Stimulated activated CD4-positive, alpha-beta T cell treated with anti-CD3 and anti-CD28 coated beads, TNF-alpha, amount 100 ng/mL, for 4 hours (primary cell): ENCODE measurements at places on chromosomes 7 and 10.
A peak's percentile ranks its signal among the peaks of the same experiment; 100 is the strongest.

- no peak for DNase-seq
These were observed 54.2 kb downstream of the SLC39A12 start for GRCh38 chr10:18005781-18006456.

- no peak for DNase-seq
These were observed 530.2 kb downstream of the GATA3 start for GRCh38 chr10:8584666-8585065.

- no peak for DNase-seq
These were observed 303.8 kb downstream of the KCNMA1 start for GRCh38 chr10:77333610-77334340.

DNA sequence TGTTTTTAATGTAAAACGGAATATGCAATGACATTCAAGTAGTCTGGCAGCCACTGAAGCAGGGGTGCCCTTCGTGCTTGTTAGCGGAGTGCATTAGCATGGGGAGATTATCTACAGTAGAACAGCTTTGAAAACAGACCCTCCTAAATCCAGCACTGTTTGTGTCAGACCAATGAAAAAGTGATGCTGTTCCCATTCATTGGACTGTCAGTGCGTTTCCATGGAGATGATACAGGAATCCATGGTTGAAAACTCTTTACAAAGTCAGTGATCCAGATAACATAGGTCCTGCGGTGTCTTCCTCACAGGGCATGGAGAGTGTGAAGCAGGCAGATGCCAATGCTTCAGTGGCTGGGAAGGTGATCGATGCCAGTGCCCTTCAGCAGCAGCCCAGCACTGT, 73.6 kb downstream of the ITGB8 start:
- no peak for DNase-seq

GRCh38 chr10:13990392-13990805, 340.3 kb downstream of the FRMD4A start:
- no peak for DNase-seq

DNA sequence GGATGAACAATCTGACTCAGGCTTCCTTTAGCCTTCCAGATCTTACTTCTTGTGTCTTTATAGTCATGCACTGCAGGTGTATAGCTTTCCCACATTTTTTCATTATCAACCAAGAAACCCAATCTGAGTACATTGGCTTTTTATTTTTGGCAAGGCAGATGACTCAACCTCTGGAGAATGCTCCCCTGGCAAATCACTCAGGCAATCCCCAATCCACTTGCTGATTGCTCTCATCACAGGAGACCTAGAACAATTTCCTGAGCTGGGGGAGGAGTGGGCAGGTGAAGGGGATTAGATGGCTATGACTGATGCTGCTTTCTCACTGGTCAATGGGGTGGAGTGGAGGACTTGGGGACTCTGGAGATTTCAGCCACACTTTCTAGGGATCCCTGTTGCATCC, 134.4 kb downstream of the SLC16A9 start:
- no peak for DNase-seq

- DNase-seq: no peak
These were observed 232.1 kb downstream of the FZD1 start for GRCh38 chr7:91496251-91496820.

DNA sequence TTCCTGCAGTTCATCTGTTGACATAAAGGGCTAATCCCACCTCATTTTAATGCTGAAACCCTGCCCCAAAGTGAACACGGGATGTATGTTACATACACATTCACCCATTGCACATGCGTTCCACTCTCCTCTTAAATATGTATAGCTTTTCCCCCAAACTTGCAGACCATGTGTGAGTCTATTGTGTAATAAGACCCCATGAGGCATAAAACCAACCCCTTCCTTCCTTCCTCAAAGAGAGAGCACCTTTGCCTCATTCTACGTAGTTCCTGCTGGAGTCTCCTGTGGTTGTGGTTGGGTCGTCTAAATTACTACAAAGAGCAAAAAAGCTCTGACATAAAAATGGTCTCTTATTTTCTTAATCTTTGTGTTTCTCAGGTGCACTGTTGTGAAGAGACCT, 345.7 kb upstream of the KLF6 start:
- DNase-seq: no peak

GRCh38 chr10:65518379-65518778, 1407.5 kb upstream of the LRRTM3 start:
- DNase-seq: no peak

DNA sequence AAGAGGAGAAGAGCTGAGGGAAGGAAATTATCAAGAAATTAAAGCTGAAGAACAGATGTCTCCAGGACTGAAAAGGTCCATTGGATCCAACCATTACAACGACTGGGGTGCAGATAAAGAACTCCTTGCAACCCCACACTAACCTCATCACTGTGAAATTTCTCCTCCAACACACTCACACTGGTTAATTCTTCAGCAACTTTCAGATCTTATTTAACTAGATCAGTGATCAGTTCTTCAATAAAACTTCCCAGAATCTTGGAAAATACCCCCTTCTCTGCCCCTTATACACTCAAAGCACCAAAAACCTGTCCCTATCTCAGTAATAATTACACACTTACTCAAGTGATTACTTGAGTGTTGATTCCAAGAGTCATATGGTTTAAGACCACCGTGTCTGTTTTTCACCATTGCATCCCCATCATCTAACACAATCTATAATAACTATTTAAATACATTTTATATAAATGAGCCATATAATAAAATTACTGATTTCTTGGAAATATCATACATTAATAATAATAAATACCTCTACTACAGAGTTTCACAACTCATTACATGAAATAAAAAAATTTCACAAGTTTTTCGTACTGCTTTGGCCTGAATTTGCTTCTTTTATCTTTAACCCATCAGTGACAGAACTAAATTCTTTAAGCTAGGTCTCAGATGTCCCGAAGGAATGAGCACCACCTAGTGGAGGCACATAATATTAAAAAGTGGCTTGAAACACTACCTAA, 123.7 kb downstream of the MPP7 start:
- DNase-seq: no peak

GRCh38 chr7:32399311-32399710, 90.9 kb downstream of the LSM5 start:
- DNase-seq: no peak

DNA sequence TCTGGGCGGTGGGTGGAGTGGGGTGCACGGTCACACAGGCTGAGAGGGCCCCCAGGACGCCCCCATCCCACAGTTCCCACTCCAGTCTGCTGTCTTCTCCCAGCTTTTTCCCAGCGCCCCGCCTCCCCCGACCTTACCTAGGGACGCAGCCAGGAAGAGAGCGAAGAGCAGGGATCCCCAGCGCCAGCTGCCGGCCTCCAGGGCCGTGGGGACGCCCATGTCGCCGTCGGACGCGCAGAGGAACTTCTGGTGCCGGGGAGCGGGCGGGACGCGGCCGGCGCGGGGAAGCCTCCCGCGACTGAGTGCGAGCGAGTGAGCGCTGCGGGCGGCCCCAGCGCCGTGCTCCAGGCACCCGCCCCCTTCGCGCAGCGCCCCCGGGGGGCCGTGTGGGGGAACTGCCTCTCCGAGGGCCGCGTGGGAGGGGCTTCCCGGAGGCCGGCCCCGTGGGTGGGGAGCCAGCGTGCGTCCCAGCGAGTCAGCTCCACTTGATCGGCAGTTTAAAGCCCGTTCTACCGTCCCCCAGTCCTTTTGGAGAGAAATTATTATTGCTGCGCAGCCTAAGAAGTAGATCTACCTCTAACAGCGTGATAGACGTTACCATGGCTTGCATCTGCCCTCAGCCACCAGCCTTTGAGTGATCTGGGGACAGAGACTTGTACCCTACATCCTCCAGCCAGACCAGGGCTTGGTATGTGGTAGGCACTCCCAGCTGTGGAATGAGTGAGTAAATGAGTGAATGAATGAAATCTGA, at the start of gene VSIR:
VSIR (minus strand) TSS at position 300 of the 751 bp plus-strand sequence; CDS start at position 219, 81 bp downstream.
- DNase-seq: peak; percentile 94

DNA sequence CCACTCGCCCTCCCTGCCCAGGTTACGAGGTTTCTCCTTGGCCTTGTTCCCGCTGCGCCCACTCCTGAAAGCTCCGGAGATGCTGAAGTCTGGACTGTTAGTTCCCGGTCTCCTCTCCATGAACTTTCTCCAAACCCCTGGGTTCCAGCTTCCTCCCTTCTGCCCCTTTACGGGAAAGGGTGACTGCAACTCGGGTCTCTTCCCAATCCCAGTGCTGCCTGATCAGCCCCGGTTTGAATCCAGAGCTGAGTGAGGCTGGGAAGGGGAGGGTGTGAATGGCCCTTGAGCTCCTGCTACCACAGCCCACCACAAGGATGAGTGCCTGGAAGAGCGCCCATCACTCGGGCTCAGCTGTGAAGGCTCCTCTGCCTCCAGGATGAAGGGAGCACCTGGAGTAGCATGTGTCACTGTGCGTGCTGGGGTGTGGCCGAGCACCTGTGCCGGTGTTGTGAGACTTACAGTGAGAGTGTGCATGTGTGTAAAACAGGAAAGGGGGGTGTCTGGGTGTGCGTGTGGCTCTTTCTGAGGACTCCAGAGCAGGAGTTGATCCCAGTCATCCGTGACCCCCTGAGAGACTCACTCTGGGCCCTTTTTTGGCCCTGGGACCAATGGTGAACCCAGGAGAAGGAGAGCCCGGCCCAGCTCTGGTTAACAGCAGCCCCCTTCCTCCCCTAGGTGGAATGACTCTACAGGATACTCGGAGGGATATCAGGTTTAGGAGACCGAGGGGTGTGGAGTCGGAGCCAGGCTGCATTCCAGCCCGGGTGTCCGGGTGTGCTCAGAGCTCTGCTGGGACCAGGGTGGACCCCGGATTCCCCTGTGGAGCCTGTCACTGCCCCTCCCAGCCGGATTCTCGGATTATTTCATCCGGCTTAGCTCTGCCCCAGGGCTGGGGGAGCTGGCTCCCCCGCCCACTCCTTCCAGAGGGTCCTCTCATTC, 1.1 kb upstream of the ZNF467 start:
- no peak for DNase-seq
